ENCODE measurements at places on chromosomes 3 and 15. TPM values are rescaled to one million over a fixed set of nuclear protein-coding genes. Genes with fewer than 3 reads are reported as not detected.

The SYNPR gene
- total RNA-seq = not detected

The SAMD7 gene
- not detected for total RNA-seq

The TNK2 gene
- total RNA-seq = 112 TPM

The SEMA3G gene
- 0.36 TPM for total RNA-seq

The TFRC gene
- total RNA-seq = 174 TPM

GRCh38 chr3:113741086-113741485 is 5.0 kb downstream of the NAA50 start:
- no peak for DNase-seq

DNA sequence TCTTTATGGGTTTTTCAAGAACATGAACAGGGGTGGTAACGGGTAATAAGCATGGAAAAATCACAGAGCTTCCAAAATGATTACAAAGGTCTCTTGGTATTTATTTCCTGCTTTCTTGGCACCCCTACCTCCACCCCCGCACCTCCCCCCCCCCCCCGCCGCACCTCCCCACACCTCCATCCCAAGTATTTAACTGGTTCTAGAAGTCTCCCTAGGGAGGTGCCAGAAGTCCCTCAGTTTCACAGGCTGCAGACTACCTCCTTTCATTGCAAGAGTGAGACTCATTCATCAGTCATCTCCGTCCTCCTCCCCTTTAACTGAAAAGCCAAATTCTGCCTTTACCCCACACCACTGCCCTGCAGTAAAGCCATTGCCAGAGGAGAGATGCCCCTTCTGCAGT is 169.4 kb downstream of the ALDH1A2 start:
- no peak for DNase-seq

GRCh38 chr3:152147748-152148147 is 121.0 kb upstream of the MBNL1 start:
- DNase-seq = no peak

DNA sequence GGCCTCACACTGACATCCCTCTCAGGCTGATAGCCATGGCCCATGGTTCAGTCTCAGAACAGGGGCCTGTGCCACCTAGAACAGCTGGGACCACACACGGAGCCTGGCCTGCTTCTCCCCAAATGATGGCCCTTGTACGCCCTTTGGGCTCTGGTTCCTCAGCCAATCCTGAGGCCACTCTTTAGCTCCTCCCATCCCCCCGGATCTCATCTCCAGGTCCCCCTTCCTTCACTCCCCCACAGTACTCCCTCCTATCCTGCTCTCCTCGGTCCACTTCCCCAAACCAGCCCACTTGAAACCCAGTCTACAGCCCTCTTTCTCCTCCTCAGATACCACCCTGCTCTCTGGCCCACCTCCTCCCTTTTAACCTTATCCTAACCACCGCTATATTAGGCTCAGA is 17.8 kb upstream of the ZFYVE19 start:
- no peak for DNase-seq

- no peak for DNase-seq
Measured at GRCh38 chr3:148101061-148101460, 596.6 kb upstream of the AGTR1 start.

The IL5RA gene
- total RNA-seq = 0.77 TPM

The CCR8 gene
- total RNA-seq = 1.2 TPM

The BAHD1 gene
- total RNA-seq = 20.8 TPM

The PLSCR1 gene
- total RNA-seq = 48.7 TPM

GRCh38 chr15:66721954-66722353 is 19.9 kb downstream of the SMAD6 start:
- no peak for DNase-seq

GRCh38 chr3:141858312-141858711 is 18.1 kb upstream of the ATP1B3 start:
- DNase-seq = no peak

DNA sequence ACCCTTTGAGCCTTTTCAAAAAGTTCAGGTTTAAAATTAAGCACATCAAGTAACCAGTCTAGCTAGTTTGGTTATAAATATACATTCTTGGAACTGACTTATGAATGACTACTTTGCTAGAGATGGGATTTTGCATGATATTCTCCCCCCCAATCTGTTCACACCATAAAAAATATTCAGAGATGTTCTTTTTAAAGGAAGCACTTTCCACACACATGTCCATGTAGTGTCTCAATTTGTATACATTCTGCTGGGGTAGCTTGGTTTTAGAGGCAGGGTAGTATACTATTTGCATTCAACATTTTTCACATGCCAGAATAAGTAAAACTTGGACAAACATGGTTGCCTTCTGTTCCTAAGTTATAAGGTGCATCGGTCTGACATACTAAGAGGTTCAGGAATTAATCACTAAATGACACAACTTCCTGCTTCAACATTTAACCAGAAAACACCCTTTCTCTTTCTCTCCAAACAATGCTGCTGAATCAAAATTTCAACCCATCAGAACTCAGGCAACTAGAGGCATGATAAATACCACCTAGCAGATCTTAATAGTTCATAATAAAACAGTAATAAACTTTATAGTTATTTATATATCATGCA is 57.0 kb downstream of the SUMF1 start:
- no peak for DNase-seq

DNA sequence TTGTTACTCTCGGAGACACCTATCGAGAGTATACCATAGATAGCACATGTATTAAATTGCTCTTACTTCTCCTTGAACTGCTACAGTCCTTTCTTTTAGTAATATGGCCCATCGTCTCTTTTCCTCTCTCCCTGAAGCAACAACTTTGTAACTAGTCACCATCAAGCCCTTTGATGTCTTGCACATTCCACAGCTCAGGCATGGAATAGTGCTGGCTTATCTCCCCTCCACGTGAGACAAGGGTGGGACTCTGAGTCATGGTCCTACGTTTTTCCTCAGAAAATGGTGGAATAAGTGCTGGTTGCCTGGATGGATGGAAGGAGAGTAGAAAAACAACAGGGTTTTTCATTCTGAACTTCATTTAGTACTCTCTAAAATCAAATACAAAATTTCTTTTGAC is 163.3 kb upstream of the MBNL1 start:
- DNase-seq = no peak

GRCh38 chr15:38829086-38829485 is 264.5 kb upstream of the RASGRP1 start:
- no peak for DNase-seq

The HTR3E gene
- total RNA-seq = not detected

- no peak for DNase-seq
Measured at GRCh38 chr3:181716966-181717365, 5.2 kb downstream of the SOX2 start.

GRCh38 chr3:193970773-193971206 is 165.2 kb upstream of the HES1 start:
- no peak for DNase-seq

GRCh38 chr3:170531657-170532335 is 54.1 kb downstream of the SLC7A14 start:
- DNase-seq = no peak

GRCh38 chr3:132134611-132135010 is 99.8 kb upstream of the CPNE4 start:
- no peak for DNase-seq

The GMPS gene
- total RNA-seq = 147 TPM
